ENCODE measurements at places on chromosomes 1 and 21.
A peak's percentile ranks its signal among the peaks of the same experiment; 100 is the strongest.

- DNase-seq = no peak
Observed at GRCh38 chr1:59670662-59671061, 144.1 kb upstream of the HOOK1 start.

- DNase-seq = no peak
Observed at GRCh38 chr1:191693797-191694196, 464.5 kb upstream of the RGS18 start.

DNA sequence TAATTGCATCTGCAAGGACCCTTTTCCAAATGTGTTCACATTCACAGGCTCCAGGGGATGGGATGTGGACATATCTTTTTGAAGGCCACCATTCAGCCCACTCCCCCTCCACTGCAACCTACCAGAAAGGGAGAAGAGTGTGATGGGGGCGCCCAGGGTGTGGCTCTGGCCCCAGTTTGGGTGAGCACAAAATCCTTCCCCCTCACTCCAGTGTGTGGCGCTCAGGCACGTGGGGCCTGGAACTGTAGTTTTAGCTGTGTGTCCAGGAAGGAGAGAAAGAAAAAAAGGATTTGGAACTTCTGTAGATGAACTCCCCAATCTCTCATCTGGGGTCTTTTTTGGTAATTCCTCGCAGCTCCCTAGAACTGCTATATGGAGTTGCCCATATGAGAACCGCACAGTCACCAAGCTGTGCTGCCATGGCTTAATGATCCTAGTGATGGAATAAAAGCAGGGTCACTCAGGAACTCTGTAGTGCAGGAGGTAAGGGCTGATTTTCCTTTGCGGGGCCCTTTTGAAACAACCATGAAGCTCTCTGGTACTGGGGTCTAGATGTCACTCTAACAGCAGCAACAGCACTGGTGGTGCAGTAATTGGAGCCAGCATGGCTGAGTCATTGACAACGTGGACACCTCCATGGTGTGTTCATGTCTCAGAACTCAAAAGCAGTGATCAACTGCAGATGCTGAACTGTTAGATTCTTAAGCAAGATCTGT lies 17.0 kb downstream of the AGT start:
- DNase-seq = no peak

- no peak for DNase-seq
Observed at GRCh38 chr1:201230676-201231075, 40.1 kb downstream of the IGFN1 start.

DNA sequence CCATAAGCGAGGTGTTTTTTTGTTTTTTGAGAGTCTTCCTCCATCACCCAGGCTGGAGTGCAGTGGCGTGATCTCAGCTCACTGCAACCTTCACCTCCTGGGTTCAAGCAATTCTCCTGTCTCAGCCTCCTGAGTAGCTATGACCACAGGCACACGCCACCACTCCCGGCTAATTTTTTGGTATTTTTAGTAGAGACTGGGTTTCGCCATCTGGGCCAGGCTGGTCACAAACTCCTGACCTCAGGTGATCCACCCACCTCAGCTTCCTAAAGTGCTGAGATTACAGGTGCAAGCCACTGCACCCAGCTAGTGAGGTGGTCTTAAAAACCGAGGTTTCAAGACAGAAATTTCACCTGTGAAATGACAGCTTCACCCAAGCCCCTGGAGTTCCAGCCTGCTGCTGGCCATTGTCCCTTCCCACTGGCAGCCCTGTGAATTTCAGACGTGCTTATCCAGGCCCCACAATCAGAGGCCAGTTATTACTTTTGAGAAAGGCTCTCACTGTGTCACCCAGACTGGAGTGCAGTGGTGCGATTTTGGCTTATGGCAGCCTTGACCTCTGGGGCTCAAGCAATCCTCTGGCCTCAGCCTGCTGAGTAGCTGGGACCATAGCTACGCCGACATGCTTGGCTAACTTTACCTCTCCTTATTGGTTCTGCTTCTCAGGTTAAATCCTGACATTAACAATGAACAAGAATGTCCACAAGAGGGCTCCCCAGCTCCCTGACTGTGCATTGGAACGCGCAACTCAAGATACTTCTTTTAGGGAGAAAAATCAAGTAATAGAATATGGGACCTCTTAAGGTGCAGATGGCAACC lies 19.4 kb downstream of the ENO1 start:
- no peak for DNase-seq

- no peak for DNase-seq
Observed at GRCh38 chr1:48442864-48443619, 29.0 kb downstream of the SPATA6 start.

DNA sequence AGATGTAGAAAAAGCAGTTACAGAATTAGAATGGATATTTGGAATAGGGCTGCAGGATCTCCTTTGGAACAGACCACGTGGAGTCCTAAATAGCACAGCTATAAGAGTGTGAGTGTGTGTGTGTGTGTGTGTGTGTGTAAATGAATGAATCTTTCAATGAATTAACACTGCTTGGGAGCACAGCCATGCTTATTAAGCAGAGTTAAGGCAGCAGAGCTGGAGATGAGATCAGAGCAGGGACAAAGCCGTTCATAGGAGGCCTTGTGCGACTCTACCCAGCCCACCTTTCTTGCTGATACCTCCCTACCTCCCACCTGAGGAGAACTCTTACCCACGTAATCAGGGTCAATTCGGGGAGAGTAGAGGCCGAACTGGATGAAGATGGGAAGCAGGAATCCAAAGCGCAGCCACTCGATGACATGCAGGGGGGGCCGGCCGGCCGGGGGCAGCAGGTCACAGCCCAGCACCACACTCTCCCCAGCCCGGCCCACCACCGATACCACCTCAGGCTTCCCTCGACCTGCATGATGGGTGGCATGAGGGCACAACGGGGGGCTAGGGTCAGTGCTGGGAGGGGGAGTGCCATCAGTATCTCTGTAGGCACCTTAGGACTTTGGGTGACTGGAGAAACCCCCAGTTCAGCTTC lies 2.7 kb downstream of the IGSF9 start:
- DNase-seq = no peak

- no peak for DNase-seq
Observed at GRCh38 chr1:28416509-28417194, 47.1 kb downstream of the PHACTR4 start.

- DNase-seq = peak; percentile 87
Observed at GRCh38 chr1:81834921-81835698, 34.4 kb downstream of the ADGRL2 start.

DNA sequence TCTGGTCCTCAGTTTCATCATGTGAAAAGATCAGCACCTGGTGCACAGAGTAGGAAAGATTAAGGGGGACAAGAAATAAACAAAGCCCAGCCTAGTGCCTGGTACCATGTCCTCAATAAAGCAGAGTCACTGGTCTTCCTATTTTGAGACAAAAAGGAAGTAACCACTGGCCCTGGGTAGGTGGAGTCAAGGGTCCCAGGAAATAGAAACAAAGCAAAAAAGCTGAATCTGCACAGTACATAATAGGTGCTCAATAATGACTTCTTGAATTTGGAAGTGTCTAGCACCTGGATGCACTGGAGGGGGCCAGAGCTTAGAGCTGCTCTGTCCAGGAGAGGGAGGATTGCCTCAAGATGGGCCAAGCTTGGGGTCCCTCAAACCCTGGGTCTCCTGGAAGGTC lies 1.9 kb upstream of the EPHB2 start:
- DNase-seq = no peak

- DNase-seq = no peak
Observed at GRCh38 chr1:68314151-68314780, 81.9 kb upstream of the WLS start.

GRCh38 chr1:21200767-21201166 lies 24.1 kb upstream of the EIF4G3 start:
- DNase-seq = no peak

DNA sequence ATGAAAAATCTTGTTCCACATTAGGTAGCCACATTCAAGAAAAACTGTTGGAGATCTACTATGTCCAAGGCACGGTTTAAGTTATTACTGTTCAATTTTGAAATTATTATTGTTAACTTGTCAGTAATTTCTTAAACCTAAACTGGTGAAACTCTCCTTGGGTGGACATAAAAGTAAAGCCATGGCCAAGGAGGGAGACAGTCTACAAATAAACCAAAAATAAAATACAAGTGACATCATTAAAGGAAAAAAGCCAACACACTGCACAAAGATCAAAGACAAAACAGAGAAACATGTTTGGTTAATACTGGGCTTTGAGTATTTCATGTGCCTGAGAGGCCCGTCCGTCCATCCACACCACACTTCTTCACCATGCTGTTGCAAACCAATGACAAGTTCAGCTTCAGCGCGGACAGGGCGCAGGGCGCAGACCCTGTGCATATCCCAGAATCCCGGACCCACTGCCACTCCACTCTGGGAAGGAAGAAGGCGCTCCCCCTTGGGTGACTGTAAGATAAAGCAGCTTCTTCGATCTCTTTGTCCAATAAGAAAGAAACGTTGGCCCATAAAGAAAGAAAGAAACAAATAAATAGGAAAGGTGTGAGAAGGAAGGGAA lies 918 bp upstream of the RASAL2 start:
- DNase-seq = no peak

GRCh38 chr1:243598433-243598832 lies 251.6 kb downstream of the AKT3 start:
- DNase-seq = no peak

- no peak for DNase-seq
Observed at GRCh38 chr21:21165063-21165645, 166.9 kb downstream of the NCAM2 start.

- DNase-seq = no peak
Observed at GRCh38 chr21:34944015-34944755, 104.9 kb downstream of the RUNX1 start.

DNA sequence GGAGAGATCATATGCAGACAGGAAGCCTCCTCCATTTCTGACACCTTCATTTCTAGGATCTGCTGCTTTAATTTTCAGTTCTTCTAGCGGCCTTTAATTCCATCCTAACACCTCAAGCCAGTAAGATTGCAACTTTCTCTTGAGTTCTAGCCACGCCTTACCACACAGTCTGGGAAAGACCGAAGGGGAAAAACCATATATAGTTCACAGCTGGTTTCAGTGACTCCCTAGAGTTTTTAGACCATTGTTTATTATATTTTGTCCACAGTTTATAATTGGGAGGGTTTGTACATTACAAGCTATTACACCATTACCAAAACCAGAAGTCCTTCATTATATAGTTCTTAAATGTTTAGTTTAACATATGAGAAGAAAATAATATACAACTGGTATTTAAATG lies 37.5 kb downstream of the DPH5 start:
- DNase-seq = no peak

GRCh38 chr1:245389873-245390272 lies 235.1 kb downstream of the KIF26B start:
- DNase-seq = no peak

DNA sequence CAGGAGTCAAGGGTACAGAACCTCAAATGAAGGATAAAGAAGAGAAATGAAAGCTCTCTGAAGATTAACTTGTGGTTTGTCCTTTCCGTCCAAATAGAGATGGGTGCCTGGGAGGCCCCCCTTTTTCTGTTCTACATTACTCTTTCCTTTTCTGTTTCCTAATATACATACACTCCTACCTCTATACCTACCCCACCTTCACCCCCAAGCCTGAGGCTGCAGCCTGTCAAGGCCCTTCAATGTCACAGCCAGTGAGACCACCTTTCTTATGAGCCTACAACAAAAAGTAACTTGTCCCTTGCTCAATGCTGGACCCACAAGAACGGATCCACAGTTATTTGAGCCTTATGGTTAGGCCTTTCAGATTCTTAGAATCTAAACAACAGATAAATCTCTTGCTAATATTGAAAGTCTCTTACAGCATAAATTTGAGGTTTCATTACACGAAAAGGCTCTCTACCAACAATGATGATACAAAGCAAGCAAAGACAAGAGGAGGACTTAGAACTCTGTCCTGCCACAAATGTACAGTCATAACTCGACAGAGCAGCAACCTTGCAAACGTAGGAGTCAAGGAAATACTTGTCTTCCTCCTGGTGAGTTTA lies 4.1 kb upstream of the TRAF3IP3 start:
- no peak for DNase-seq

GRCh38 chr1:211548321-211549091 lies 30.5 kb downstream of the SLC30A1 start:
- DNase-seq = no peak

DNA sequence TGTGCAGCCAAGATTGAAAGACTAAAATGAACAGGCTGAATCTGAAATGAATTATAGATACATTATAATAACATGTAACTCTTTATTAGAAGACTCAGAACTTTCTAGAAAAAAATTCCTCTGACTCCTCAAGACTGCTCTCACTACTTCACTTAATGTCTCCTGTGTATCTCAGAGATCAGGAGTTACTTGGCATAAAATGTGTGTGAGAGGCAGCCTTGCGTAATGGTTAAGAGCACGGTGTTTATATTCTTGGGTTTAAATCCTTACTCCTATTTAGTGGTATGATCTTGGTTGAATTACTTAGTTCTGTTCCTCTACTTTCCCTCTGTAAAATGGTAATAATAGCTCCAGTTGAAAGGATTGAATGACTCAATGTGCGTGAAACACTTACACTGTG lies 634.9 kb downstream of the LTN1 start:
- no peak for DNase-seq

DNA sequence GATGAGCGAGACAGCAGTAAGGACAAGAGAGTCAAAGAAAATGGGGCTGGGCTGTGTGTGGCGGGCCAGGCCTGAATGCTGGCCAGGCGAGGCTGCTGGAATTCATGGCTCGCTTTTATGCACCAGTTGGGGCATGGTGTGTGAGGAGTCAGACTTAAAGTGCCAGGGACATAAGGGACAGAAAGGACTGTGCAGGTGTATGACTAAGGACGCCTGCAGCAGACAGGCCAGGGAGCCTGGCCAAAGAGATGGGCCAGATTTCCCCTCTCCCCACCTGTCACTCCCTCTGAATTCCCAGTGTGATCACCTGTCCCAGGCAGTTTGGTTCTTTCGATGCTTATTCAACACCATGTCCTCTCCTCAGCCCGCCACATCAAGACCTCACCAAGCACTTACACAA lies 16.9 kb upstream of the SMIM12 start:
- no peak for DNase-seq

GRCh38 chr1:54498383-54499096 lies 49.5 kb upstream of the ACOT11 start:
- no peak for DNase-seq

- DNase-seq = no peak
Observed at GRCh38 chr1:151147132-151147503, 687 bp upstream of the SEMA6C start.

DNA sequence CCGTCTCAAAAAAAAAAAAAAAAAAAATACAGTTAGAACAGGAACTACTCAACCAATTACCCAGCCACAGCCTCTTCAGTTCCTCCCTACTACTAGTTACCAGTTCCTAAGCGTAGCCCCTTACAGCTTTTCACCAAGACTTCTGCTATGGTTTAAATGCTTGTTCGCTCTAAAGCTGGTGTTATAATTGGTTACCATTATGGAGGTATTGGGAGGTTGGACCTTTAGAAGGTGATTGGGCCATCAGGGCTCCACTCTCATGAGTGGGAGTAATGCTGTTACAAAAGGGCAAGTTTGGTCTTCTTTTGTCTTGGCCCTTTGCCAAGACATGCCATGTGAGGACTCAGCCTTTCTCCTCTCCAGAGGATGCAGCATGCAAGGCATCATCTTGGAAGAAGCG lies 3.0 kb upstream of the SMPDL3B start:
- no peak for DNase-seq
